ENCODE measurements at places on chromosomes 5 and 9. TPM values are rescaled to one million over a fixed set of nuclear protein-coding genes. Genes with fewer than 3 reads are reported as not detected.

DNA sequence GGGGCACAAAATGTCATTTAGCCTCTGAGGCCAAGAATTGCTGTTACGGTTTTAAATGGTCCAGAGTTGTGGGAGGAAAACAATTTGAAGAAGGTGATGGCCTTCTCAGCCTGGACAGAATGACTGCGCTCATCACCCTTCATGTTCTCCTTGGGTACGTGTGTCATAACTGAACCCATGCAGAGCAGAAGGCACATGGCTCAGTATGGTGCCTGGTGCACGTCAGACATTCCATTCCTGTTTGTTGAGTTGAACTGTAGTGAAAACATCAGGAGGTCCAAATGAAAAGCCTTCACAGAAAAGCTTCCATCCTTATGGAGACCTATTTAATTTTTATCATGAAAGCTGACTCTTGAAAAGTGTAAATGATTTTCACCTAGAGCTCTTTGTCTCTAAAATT is 133.2 kb downstream of the CFAP90 start:
- DNase-seq = no peak

- no peak for DNase-seq
Observed at GRCh38 chr5:154097031-154097430, 58.3 kb downstream of the MFAP3 start.

- no peak for DNase-seq
Observed at GRCh38 chr5:39452846-39453245, 28.1 kb upstream of the DAB2 start.

DNA sequence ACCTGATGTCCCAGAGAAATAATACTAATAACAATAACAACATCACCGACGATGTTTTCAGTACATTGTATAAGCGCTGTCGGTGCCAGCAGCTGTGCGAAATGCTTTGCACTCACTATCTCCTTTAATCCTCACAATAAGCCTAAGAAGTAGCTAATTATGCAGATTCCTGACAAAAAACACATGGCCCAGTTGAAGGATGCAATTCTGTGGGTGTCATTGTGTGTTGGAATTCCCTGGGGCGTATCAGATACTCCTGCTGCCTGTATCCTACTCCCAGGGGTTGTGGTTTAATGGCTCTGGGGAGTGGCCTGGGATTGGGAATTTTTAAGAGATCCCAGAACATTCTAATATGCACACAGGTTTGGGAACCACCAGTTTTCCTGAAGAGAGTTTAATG is 154.0 kb downstream of the RGS3 start:
- DNase-seq = no peak

The PCDHGB2 gene
- 6.1 TPM for total RNA-seq

Data from frontal cortex (tissue), 4 donors.